GM13976 (cell line): ENCODE measurements at places on chromosomes 11 and 22.

GRCh38 chr22:25092119-25092518 is 107.5 kb upstream of the CRYBB3 start:
- DNase-seq: no peak

- no peak for DNase-seq
Observed at GRCh38 chr11:81301166-81301830, 1432.4 kb downstream of the FAM181B start.

DNA sequence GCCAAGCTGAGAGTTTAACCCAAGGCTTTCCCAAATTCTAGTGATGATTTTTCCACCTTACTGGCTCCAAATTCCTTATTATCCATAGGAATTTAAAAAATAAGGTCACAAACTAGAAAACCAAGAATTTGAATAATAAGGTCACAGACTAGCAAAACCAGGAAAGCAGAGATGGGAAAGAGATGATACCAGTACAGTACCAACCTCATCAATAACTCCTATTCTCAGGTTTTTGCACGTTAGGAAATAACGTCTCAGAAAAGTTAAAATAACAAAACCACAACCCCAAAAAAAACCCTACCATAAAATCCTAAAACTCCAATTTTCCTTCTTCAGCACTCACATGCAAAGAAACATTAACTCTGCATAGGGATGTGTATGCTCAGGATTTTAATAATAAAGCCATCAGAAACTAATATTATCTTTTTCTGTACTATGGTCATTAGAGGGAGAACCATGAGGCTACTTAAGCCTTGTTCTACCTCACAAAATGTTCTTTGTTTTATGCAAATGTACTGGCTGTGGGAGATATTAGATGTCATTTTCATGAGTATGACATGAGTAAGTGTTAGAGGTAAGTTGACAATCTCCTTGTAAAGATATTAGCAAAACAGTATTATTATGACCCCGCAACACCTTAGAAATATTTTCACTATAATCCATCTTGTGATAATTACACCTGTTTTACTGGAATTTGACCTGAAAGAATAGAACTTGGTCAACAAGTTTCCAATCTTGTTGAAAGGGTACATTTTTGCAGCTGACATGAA is 16.1 kb upstream of the EED start:
- no peak for DNase-seq

GRCh38 chr11:504053-504993 is 2.7 kb downstream of the RNH1 start:
- peak; percentile 72 for DNase-seq

DNA sequence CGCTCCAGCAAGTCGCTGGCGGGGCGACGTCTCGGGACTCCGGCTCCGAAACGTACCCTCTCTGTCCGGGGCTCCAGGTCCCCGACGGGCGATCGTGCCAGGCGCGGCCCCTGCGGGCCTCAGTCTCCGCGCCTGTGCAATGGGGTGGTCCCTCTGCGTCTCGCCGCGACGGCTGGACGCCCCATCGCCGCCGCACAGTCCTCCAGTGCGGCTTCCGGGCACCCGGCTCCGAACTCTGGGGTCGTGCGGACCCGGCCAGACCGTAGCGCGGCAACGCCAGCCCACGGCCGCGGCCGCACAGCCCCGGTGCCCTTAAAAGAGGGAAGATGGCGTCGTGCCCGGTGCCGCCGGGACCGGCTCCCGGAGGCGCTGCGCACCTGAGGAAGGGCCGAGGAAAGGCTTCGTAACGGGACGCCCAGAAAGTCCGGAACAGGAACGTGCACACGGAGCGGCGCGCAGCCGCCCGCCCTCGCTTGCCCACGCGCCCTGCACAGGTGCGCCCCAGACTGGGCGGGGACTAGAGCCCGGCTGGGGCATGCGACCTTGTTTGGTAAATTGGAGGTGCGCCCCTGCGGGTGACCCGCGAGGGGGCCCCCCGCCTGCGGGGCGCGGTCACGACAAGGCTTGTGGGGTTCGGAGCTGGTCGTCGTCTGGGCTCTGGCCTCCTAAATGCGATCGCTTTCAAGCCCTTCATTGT is 525 bp downstream of the BIK start:
- peak; percentile 60 for DNase-seq

DNA sequence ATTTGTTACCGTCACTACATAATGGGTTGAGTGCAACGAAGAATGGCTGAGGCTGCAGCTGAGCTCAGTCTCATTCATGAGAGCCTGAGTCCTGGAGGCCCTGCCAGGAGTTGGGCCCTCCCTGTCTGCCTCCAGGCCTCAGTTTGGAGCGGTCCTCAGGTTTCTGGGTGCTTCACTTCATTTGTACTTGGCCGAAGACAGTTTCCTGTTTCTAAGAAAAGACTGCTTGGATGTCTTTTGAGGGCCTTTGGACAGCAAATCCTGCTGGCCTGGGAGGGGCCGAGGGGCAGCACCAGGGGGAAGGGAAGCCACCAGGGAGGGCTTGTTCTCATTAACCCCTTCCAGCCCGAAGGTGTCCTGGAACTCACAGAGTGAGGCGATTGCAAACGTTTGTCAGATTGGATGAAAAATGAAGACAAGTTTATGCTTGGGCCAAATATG is 163.1 kb downstream of the ETS1 start:
- no peak for DNase-seq

GRCh38 chr11:65432686-65433582 is 10.3 kb downstream of the NEAT1 start:
- no peak for DNase-seq

GRCh38 chr11:40226654-40227053 is 1232.8 kb downstream of the LRRC4C start:
- no peak for DNase-seq

DNA sequence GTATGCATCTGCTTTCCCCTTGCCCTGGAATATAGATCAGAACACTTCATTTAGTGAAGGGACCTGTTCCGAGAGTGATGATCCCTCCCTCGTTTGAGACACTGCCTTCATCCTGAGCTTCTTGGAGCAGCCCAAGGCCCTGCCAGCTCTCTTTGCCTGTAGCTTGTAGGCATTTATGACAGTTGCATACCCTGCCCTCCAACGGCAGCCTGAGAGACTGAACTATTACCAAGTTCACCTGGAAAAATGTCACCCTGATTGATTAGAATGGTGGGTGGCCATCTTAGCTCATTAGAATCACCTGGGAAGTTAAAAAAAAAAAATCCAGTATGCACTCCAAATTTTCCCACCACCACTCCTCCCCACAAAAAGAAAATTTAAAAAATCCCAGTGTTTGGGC is 1.5 kb downstream of the MICAL3 start:
- no peak for DNase-seq

DNA sequence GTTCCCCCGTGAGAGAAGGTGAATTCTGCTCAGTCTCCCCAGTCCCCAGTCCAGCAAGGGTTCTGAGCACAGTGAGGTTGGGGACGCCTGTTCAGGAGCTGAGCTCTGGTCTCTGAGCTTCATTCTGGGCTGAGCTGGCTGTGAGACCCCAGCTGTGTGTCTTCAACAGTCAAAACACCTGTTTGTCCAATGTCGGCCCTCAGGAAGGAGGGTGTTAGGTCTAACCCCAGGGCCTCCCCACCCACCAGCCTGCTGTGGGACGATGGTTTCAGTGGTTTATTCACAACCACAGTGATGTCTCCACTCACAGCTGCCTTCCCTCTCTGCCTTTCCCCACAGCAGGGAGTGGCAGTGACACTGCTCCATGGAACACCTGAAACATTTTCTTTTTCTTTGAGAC is 1282.9 kb downstream of the TBC1D22A start:
- DNase-seq: peak; percentile 46

- no peak for DNase-seq
Observed at GRCh38 chr22:21837248-21837979, 30.0 kb downstream of the MAPK1 start.

DNA sequence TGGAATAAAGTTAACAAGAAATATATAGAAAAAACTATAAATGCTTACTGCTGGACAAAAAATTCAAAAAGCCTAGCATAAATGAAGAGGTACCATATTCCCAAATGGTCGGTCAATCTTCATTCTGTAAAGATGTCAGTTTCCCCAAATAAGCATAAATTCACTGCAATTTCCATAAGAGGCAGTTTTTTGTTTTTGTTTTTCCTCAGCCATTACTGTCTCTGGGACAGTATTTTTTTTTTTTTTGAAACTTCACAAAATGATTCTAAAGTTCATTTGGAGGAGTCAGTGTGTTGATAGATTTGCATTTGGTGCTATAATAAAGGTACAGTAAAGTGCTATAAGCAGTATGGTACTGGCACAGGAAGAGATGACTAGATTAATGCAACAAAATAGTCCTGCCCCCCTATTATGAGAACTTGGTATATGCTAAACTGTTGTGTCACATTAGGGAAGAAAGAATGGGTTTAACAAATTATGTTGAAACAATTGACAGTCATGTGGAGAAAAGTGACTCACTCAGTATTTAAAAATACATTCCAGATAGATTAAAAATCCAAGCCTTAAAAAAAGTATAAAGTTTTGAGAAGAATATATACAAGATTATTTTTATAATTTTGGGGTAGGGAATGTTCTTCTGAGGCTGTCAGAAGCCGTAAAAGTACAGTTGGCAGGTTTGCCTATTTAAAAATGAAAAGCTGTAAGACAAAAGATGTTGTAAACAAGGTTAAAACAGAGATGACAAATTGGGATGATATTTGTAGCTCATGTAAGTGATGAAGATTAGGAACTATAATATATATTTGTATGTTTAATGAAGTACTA is 2.6 kb upstream of the FTH1 start:
- DNase-seq: no peak

DNA sequence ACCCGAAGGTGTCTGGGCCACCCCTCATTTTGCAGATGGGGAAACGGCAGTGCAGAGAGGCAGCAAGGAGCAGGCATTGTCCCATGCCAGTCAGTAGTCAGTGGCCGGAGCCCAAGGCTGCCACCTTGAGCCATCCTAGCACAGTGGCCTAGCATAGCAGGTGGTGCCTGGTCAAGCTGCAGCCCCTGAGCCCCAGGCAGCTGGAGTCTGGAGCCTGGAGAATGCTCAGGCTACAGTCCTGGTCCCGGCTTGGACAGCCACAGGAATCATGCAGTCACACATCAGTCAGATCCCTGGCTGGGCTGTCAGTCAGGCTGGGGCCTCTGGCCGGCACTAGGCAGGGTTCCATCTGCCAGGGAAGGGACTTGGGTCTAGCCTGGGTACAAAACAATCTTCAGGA is 18.6 kb downstream of the KCNC1 start:
- no peak for DNase-seq

- peak; percentile 24 for DNase-seq
Observed at GRCh38 chr22:22943521-22944267, 56.1 kb downstream of the IGLL5 start.
